ENCODE measurements at places on chromosomes 5 and 9.

GRCh38 chr9:105206496-105206820 lies 38.0 kb upstream of the SLC44A1 start:
- DNase-seq = no peak

DNA sequence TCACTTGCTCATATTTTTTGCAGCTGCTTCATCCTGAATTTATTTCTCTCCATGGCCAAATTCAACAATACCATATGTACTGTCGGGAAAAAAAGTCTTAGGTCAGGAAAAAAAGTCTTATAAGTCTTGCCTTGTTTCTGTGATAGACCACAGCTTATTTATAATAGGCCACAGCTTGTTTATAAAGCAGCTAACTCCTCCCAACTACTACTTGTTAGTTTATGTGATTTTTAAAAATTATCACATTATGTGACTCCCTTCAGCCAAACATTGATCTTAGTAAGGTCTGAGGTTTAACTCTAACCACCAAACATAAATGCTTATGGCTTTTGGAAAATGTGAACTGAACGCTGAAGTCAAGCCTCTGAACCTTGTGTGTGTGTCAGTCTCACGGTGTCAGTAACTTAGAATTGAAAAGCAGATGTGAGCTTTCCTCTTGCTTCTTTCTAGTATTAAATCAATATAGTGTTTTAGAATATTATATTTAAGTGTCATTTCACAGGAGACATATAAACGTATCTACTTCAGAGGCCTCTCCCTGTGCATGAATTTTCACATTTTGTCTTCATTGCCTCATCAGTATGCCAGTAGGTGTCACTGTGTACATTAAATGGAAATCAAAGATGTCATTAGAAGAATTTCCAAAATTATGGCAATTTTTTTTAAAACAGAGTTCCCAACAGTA lies 51.3 kb downstream of the SNX24 start:
- DNase-seq = peak; percentile 64

DNA sequence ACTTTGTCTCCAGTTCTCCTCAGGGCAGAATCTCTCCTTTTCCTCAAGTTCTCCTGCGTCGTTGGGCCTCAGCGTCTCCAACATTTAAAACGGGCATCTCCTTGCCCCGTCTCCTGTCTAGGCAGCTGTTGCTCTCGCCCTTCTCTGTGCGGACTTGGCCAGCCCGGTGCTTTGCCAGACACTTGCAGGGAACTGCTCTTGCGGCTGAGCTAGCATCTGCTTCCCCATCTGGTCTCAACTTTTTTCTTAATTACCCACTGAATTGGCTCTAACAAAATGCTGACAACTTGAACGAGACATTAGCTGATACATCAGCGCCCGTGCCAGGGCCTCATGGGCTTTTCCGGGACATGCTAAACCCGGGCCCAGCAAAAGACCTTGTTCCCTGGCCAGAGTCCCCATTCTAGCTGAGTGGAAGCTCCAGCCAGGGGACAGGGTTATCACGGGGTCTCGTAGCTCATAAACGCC lies 25.1 kb downstream of the ZNF618 start:
- DNase-seq = peak; percentile 61

DNA sequence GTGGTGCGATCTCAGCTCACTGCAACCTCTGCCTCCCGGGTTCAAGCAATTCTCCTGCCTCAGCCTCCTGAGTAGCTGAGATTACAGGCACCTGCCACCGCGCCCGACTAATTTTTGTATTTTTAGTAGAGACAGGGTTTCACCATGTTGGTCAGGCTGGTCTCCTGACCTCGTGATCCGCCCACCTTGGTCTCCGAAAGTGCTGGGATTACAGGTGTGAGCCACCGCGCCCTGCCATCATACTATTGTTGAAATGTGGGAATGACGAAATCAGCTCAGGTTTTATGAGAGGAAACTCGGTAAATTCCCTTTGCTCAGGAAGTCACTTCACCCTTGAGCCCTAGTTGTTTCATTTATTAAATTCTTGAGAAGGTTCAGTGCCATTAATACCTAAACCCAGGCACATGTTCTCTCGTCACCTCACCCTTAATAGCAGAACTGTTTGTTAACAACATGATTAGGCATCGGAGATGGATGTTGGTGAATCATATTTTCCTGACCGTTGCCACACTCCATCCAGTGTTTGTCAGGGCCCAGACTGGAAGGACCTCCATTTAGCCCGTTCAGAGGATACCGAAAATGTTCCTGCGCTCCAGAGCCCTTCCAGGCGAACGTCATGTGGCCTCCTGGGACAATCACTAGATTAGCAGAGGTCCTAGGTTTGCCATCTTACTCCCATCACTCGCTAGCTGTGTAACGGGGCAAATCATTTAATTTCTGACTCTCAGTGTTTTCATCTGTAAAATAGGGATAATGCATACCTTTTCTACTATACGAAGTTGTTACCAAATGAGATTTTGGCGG lies 20.0 kb upstream of the CREBRF start:
- DNase-seq = no peak

DNA sequence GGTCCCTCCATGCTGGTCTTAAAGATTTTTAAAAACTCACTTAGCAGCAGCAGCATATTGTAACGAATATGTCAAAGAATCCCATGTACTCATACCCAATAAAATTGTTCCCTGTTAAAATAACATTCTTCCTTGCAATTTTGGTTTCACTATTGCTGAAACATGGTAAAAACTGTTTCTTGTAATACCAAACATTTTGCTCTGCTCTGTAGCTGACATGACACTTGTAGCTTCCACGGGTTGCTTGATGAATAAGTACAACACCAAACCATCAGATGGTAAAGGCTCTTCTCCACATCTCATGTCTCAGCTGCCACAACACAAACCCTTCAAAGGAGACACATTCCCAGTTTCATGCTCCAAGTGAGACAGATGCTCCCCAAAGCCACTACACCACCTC lies 180.7 kb upstream of the PTGER4 start:
- DNase-seq = no peak

DNA sequence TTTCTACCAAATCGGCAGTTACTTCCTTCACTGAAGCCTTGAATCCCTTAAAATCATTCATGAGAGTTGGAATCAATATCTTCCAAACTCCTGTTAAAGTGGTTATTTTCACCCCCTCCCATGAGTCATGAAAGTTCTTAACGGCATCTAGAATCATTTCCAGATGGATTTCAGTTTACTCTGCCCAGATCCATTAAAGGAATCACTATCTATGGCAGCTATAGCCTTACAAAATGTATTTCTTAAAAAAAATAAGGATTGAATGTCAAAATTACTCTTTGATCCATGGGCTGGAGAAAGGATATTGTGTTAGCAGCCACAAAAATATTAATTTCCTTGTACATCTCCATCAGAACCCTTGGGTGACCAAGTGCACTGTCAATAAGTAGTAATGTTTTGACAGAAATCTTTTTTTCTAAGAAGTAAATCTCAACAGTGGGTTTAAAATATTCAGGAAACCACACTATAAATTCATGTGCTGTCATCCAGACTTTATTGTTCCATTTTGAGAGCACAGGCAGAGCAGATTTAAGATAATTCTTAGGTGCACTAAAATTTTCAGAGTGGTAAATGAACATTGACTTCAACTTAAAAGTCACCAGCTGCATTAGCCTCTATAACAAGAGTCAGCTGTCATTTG lies 767.7 kb downstream of the DTWD2 start:
- DNase-seq = peak; percentile 74

DNA sequence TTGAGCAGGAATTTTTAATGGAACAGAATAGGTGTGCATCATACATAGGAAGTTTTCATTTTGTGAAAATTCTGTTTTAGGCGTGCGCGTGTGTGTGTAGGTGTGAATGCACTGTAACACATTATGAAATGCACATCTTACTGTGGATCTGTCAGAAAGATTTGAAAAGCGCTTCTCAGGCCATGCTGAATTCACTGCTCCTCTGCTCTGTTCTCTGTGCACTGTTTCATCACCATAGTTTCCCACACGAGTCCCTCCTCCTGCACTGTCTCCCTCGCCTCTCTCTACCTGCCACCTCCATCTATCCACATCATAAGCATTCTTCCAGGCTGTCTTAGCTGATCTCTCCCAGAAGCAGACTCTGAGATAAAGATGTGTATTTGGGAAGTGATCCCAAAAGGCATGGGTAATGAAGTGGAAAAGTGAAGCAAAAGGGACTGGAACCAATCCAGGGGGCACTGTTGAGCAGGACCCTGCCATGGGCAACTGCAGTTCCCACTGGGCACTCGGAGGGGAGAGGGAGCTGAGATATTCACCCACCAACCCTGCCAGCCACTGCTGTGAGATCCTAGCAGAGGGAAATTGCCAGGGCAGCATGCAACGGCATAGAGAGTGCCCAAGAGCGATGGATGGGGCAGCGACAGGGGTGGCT lies 65.9 kb downstream of the GABBR2 start:
- no peak for DNase-seq

DNA sequence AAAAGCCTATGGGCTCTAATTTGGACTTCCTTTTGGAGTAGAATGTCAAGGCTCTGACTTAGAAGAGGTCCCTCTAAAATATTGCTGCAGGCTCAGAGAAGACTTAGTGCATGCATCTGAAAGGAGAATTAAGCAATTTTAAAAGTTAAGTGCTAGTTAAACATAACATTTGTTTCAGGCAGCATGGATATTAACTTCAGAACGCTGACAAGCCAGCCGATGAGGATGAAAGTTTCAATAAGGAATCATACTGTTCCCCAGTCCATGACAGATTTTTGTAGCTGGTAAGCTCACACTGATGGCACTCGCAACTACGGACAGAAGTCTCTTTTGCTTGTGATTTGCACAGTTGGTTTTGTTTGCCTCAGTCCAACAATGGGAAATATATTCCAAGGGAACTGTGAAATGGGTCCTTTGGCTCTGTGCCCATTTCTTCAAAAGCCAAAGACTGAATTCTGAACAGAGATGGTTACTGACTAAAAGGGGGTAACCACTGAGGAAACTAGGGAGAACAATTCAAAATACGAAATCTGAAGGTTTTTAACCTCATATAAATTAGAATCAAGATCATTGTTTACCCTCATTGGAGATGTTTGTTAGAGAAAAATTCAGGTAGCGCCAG lies 47.6 kb downstream of the DCP2 start:
- DNase-seq = no peak

GRCh38 chr5:37501152-37501551 lies 122.0 kb downstream of the WDR70 start:
- DNase-seq = no peak

GRCh38 chr9:111349766-111350165 lies 19.7 kb upstream of the OR2K2 start:
- no peak for DNase-seq

DNA sequence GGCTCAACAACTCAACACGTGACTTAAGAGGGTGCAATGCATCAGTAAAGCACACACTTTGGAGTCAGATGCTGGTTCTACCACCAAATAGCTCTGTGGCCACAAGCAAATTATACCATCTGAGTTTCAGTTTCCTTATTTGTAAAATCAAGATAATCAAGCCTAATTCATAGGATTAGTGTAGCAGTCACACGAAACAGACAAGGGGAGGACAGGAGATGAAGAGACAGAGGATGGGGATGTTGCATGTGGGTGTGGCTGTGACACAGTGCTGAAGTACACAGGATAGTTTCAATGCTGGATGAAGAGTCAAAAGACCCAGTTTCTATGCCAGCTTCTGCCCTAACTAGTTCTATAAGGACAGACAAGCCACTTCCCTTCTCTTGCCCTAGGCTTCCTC lies 60.2 kb downstream of the SPOCK1 start:
- DNase-seq = no peak

GRCh38 chr9:122347348-122348287 lies 23.2 kb upstream of the PTGS1 start:
- peak; percentile 30 for DNase-seq

GRCh38 chr5:140630292-140631035 lies 2.5 kb downstream of the CD14 start:
- DNase-seq = no peak

GRCh38 chr9:136927343-136928271 lies 16.9 kb downstream of the FBXW5 start:
- no peak for DNase-seq

GRCh38 chr9:127136081-127136879 lies 13.8 kb upstream of the ANGPTL2 start:
- peak; percentile 7 for DNase-seq

DNA sequence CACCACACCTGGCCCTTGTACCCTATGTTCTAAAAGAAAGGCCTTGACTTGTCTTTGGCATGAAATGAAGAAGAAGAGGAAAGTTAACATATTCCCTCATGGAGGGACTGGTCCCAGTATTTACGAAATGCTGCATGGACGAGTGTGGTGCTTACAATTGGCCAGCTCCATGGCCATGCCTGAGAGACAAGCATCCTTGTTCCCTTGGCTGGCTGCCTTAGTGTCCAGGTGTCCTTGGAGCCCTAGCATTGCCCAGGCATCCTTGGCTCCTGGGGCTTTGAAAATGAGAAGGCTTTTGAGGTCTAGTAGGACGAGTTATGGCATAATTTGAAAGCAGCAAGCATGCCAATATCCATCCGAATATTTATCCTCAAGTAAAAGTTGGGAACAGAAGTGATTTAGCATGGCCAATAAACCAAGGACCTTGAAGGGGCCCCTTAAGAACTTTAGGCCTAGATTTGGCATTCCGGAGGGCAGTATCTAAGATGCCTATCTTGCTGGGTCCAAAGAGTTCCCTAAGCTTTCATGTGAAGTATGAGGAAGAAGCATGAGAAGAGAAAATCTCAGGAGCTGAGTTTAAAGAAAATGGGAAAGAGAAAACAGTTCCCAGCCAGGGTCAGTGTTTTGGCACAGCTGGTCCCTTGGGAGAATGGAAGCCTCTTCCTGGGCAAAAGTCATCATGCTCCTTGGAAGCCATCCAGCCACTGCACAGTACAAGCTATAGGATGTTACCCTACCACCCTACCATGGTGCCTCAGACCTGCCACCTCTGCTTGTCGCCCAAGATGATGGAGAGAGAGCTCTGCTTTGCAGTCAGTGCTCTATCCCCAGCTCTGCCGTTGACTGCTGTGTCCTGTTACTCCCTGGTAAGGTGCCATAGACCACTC lies 91.0 kb downstream of the AOPEP start:
- DNase-seq = no peak

DNA sequence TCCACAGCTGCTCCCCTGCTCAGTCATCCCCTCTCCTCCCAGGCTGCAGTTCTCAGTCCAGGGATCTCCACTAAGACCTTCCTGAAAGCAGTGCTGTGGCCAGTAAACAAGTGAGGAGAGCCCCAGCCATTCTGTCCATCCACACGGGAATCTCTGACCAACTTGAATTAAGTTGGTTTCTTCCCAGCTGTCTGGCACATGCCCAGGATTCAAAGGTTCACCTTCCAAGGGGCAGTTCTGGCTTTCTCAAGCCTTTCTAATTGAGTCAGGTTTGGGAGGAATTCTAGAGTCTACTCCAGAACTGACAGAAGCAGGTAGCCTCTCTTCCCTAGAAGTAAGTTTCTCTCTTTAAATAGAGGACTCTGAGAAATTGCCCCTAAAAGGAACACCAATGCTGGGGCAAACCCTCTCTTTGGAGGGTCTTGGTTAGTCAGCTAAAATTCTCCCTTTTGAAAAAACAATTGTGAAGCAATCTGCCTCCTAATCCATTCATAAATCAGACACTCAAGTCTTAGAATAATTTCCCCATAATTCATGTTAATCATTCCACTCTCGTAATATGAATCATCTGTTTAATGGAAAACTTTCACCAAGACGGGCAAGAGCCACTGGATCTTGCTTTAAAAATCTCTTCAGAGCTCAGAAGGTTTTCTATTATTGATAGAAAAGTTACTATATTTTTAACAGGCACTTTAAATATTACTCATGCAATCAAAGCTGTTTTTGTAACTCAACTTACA lies 133.8 kb downstream of the SPOCK1 start:
- no peak for DNase-seq

Data from muscle of leg (tissue), 16 donors.